ENCODE measurements at places on chromosomes 3 and 15. TPM values are rescaled to one million over a fixed set of nuclear protein-coding genes. Genes with fewer than 3 reads are reported as not detected.

DNA sequence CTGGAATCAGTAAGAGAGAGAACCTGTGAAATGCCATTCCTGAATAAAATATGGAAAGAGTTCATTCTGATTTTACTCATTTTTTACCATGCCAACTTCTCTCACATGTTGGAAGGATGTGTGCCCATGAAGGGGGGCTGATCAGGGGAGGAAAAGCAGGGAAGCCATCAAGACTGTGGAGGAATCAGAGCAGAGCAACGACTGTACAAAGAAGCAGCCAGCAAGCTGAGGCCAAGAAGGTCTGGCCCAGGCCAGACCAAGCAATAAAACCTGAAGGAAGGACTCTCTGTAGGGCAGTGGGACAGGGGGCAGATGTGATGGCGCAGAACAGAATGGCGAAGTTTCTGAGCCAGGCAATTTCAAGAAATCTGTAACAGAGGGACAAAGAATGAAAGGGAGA is 24.0 kb upstream of the ARNT2 start:
- DNase-seq: no peak
- no peaks in the 10 kb centered on the region for H3K36me3 ChIP-seq
- peaks cover 37% of the 10 kb centered on the region for H3K27me3 ChIP-seq
- no peaks in the 10 kb centered on the region for H3K4me1 ChIP-seq
- no peak overlapping the region for H3K4me3 ChIP-seq

DNA sequence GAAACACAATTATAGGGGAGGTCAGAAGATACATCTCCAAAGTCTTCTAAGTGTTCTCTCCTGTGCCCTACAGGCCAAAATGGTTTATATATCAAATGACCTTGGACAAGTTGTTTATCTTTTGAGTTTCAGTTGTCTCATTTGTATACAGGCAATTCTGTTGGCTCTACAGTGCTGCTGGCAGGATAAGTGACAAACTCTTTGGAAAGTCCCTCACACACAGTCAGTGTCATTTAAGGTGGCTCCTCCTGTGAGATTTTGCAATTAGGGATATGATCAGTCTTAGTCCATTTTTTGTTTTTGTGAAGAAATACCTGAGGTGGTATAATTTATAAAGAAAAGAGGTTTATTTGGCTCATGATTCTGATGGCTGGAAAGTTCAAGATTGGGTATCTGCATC is 1035.8 kb upstream of the CFAP20DC start:
- no peak overlapping the region for H3K27ac ChIP-seq
- H3K4me3 ChIP-seq: no peak overlapping the region
- peaks cover 50% of the 10 kb centered on the region for H3K4me1 ChIP-seq
- no peaks in the 10 kb centered on the region for H3K27me3 ChIP-seq
- peaks cover 39% of the 10 kb centered on the region for H3K36me3 ChIP-seq

- no peaks in the 10 kb centered on the region for H3K36me3 ChIP-seq
- no peak overlapping the region for H3K27ac ChIP-seq
- no peaks in the 10 kb centered on the region for H3K4me1 ChIP-seq
- no peak for DNase-seq
- H3K4me3 ChIP-seq: no peak overlapping the region
- H3K27me3 ChIP-seq: no peaks in the 10 kb centered on the region
Measured at GRCh38 chr3:175672119-175672689, 813.1 kb downstream of the NAALADL2 start.

DNA sequence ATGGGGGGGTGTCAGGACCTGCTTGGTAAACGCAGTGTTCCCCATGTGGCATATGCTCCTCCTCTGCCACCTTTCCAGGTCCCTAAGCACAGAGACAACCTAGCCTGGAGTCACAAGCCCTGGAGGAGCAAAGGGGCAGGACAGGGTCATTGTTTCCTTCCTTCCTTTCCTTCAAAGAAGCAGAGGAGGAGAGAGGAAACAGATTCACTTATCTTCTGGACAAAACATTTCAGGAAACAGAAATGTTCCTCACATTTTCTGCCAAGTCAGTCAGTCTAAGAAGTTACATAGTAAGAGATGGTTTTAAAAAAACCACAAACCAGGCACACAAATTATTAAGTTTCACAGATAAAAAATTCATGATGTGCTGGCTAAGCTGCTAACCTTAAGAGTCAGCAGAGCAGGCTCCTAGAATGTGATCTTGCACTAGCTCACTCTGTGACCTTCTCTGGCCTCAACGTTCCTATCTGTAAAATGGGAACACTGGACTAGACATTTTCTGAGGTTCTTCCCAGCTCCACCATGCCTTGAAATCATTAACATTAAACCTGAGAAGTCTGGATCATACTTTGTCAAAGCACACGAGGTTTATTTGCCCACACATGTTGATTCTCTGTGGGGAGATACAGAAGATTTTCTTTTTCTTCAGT is 47.9 kb downstream of the ATP13A5 start:
- no peak overlapping the region for H3K27ac ChIP-seq
- no peaks in the 10 kb centered on the region for H3K36me3 ChIP-seq
- no peak for DNase-seq
- H3K27me3 ChIP-seq: peaks cover 6% of the 10 kb centered on the region
- no peak overlapping the region for H3K4me3 ChIP-seq
- no peaks in the 10 kb centered on the region for H3K4me1 ChIP-seq

GRCh38 chr15:68059630-68060029 is 5.5 kb downstream of the PIAS1 start:
- peaks cover 2% of the 10 kb centered on the region for H3K36me3 ChIP-seq
- no peak overlapping the region for H3K27ac ChIP-seq
- no peak overlapping the region for H3K4me3 ChIP-seq
- peaks cover 57% of the 10 kb centered on the region for H3K4me1 ChIP-seq

- H3K4me1 ChIP-seq: no peaks in the 10 kb centered on the region
- H3K27me3 ChIP-seq: no peaks in the 10 kb centered on the region
- no peak overlapping the region for H3K4me3 ChIP-seq
- no peak for DNase-seq
Measured at GRCh38 chr3:34008836-34009809, 210.7 kb downstream of the PDCD6IP start.

GRCh38 chr3:8629151-8630021 is 15.2 kb downstream of the SSUH2 start:
- no peaks in the 10 kb centered on the region for H3K36me3 ChIP-seq
- H3K4me3 ChIP-seq: no peak overlapping the region
- peaks cover 5% of the 10 kb centered on the region for H3K27me3 ChIP-seq
- H3K27ac ChIP-seq: no peak overlapping the region
- peaks cover 9% of the 10 kb centered on the region for H3K4me1 ChIP-seq

DNA sequence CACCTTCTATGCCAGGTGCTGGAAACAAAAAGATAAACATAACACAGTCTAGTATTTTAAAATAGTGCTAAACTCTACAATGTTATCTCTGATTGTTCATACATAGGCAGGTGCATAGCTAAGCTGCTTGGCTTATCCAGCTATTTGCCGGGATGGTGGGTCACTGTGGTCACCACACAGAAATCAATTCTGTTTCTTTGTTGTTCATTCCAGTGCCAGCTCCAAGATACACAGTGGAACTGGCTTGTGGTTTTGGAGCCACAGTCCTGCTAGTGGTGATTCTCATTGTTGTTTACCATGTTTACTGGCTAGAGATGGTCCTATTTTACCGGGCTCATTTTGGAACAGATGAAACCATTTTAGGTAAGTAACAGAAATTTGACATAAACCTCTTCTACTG is 130.2 kb downstream of the IL1RAP start:
- no peak overlapping the region for H3K4me3 ChIP-seq
- no peak overlapping the region for H3K27ac ChIP-seq
- DNase-seq: no peak

DNA sequence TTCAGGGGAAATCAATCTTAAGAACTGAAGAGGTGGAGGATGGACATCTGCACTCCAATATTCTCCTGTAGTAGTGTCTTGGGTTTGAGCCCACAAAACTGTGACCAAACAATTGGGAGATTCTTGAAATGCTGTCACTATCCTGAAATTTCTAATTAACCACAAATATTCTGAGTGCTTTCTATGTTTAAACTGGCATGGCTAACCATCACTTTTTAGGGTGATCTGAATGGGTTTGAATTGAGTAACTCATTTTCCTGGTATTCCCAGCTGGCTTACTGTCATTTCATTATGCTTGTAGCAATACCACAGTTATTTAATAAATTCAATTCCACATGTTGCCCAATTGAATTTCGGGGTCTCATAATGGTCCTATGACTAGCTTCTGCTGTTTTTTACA is 216.9 kb upstream of the DCBLD2 start:
- no peaks in the 10 kb centered on the region for H3K27me3 ChIP-seq
- H3K4me3 ChIP-seq: no peak overlapping the region
- no peak for DNase-seq
- H3K36me3 ChIP-seq: no peaks in the 10 kb centered on the region

- H3K27ac ChIP-seq: peak overlapping the region; percentile 79
- no peaks in the 10 kb centered on the region for H3K27me3 ChIP-seq
Measured at GRCh38 chr15:78061963-78062427, 15.5 kb downstream of the TBC1D2B start.

DNA sequence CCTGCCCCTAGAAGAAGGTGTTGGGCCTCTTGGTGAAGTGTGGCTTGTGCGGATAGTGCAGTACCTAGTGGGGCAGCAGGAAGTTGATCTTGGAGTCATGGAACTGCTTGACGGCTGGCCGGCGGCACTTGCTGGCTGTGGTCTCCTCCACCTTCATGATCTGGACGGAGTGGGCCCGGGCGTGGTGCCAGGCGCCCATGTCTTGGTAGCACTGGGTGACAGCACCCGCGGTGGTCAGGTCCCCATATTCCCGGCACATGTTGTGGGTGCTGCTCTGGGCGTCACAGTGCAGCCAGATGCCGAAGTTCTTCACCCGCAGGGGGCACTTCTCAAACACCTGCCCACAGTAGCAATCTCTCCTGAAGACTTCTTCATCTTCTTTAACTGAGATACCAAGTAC is 30.7 kb downstream of the EXOG start:
- H3K4me1 ChIP-seq: no peaks in the 10 kb centered on the region
- H3K27me3 ChIP-seq: no peaks in the 10 kb centered on the region
- peaks cover 22% of the 10 kb centered on the region for H3K36me3 ChIP-seq
- H3K4me3 ChIP-seq: no peak overlapping the region
- no peak for DNase-seq
- H3K27ac ChIP-seq: no peak overlapping the region

DNA sequence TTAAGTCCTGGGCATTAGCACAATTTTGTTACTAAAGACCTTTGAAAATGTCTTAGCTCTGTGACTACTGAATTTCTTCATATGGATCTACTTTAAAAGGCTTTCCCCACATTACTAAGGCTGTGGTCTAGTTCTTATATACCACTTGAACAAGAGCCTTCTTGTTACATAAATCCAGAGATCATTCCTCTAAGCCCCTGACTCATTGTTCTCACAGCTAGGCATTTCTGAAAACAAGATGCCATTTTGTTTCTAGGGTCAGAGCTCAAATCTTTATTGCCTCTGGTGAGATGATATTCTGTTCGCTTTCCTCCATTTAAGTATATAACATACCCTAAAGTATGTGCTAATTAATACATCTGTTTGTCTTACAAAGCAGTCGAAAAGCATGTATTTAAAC is 29.8 kb upstream of the LPP start:
- no peak for DNase-seq
- peaks cover 10% of the 10 kb centered on the region for H3K4me1 ChIP-seq
- H3K27ac ChIP-seq: no peak overlapping the region
- no peaks in the 10 kb centered on the region for H3K36me3 ChIP-seq
- no peaks in the 10 kb centered on the region for H3K27me3 ChIP-seq

- H3K27ac ChIP-seq: peak overlapping the region; percentile 82
- H3K36me3 ChIP-seq: no peaks in the 10 kb centered on the region
- H3K4me1 ChIP-seq: peaks cover 16% of the 10 kb centered on the region
- H3K27me3 ChIP-seq: no peaks in the 10 kb centered on the region
Measured at GRCh38 chr3:129238945-129239705, 10.3 kb upstream of the COPG1 start.

DNA sequence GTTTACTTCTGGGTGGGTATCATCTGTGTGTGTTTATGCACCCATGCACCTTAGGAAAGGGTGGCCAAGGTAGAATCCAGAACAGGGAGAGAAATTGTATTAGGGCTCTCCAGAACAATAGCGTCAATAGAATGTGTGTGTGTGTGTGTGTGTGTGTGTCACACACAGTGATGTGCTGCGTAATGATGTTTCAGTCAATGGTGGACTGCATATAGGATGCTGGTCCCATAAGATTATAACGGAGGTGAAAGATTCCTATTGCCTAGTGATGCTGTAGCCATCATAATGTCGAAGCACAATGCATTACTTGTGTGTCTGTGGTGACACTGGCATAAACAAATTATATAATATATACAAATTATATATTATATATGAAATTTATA is 69.3 kb upstream of the PRR23C start:
- H3K36me3 ChIP-seq: no peaks in the 10 kb centered on the region
- H3K4me1 ChIP-seq: peaks cover 7% of the 10 kb centered on the region
- no peak for DNase-seq
- H3K27me3 ChIP-seq: peaks cover 19% of the 10 kb centered on the region
- no peak overlapping the region for H3K4me3 ChIP-seq
- H3K27ac ChIP-seq: no peak overlapping the region

DNA sequence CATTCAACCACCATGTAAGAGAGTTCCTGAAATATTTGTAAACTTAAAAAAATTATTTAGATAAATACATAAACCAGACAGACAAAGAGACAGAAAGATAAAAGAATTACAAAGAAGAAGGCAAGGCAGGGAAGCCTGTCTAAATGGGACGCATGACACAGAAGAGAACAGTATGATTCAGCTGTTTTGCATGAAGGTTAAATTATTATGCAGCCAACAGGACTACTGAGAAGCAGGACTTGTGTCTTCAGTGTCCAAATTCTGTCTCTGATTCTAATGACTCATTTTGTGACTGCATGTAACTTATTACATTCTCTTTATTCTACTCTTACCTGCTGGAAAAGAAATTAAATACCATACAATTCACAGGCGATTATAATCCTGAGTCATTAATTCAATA is 340.4 kb upstream of the KCNMB2 start:
- no peak for DNase-seq
- no peak overlapping the region for H3K27ac ChIP-seq
- no peaks in the 10 kb centered on the region for H3K27me3 ChIP-seq
- H3K4me3 ChIP-seq: no peak overlapping the region

DNA sequence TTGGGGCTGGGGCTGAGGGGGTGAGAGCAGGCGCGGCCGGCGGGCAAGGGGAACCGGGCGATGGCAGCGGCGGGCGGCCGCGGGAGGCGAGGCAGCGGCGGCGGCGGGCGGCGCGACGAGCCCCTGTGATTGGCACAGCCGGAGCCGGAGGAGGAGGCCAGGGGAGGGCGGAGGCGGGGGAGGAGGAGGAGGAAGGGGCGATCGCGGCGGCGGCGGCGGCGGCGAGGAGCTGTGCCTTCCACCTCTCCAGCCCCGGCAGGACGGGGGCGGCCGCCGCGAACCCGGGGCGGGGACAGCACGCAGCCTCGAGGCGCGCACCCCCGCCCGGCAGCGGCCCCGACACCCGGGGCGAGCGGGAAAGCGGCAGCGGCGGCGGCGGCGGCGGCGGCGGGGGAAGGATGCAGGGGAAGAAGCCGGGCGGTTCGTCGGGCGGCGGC is at the start of gene SLCO3A1:
SLCO3A1 (plus strand) TSS at position 198 of the 437 bp plus-strand sequence.
- peak; percentile 57 for DNase-seq
- H3K36me3 ChIP-seq: no peaks in the 10 kb centered on the region
- peaks cover 12% of the 10 kb centered on the region for H3K27me3 ChIP-seq
- H3K4me1 ChIP-seq: peaks cover 50% of the 10 kb centered on the region
- peak within 1 kb of the TSS; percentile 29 for H3K27ac ChIP-seq
- peak within 1 kb of the TSS; percentile 79 for H3K4me3 ChIP-seq

The FETUB gene
- not detected for total RNA-seq

The CD47 gene
- total RNA-seq: 85.2 TPM

The GP9 gene
- total RNA-seq: not detected

The SPTSSB gene
- total RNA-seq: not detected

The LDHAL6B gene
- total RNA-seq: not detected

The TEX55 gene
- not detected for total RNA-seq

The UBAP1L gene
- total RNA-seq: 2.7 TPM

The ARNT2 gene
- not detected for total RNA-seq

The CFAP100 gene
- not detected for total RNA-seq

The SLC2A2 gene
- total RNA-seq: not detected

The PLS1 gene
- total RNA-seq: 6.2 TPM

The ELL3 gene
- 2.4 TPM for total RNA-seq

Measured in activated naive CD8-positive, alpha-beta T cell treated with anti-CD3 and anti-CD28 coated beads for 36 hours (primary cell).